NCI-H69 (cell line): ENCODE measurements at places on chromosomes 16 and 17.

- DNase-seq, result peak; percentile 89
These were observed 10.1 kb upstream of the COG1 start for GRCh38 chr17:73182616-73183310.

GRCh38 chr16:88700636-88701482, 5.3 kb downstream of the RNF166 start:
- DNase-seq, result no peak

GRCh38 chr17:31660684-31661083, 198.4 kb downstream of the COPRS start:
- no peak for DNase-seq

- no peak for DNase-seq
These were observed 1.7 kb downstream of the ORAI3 start for GRCh38 chr16:30950516-30951065.

GRCh38 chr17:39568702-39569101, 39.0 kb downstream of the NEUROD2 start:
- no peak for DNase-seq

DNA sequence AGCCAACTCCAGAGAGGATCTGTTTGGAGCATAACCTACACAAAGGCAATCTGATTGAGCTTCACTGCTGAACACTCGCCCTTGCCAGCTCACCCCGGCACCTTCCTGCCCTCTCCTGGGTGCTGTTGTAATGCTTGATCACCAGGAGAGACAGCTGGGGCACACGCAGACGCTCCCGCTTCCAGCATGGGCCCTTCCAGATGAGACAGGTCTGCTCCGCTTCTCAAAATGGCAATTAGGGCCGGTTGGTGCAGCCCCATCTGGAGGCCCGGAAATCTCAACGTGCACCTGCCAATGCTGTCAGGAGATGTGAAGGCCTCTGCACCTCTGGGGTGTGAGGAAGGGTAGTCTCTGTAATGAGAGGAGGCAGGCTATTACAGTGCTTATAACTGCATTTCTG, 206.1 kb downstream of the ABCC12 start:
- no peak for DNase-seq

GRCh38 chr16:83847371-83848225, 39.8 kb downstream of the HSBP1 start:
- DNase-seq, result peak; percentile 85

DNA sequence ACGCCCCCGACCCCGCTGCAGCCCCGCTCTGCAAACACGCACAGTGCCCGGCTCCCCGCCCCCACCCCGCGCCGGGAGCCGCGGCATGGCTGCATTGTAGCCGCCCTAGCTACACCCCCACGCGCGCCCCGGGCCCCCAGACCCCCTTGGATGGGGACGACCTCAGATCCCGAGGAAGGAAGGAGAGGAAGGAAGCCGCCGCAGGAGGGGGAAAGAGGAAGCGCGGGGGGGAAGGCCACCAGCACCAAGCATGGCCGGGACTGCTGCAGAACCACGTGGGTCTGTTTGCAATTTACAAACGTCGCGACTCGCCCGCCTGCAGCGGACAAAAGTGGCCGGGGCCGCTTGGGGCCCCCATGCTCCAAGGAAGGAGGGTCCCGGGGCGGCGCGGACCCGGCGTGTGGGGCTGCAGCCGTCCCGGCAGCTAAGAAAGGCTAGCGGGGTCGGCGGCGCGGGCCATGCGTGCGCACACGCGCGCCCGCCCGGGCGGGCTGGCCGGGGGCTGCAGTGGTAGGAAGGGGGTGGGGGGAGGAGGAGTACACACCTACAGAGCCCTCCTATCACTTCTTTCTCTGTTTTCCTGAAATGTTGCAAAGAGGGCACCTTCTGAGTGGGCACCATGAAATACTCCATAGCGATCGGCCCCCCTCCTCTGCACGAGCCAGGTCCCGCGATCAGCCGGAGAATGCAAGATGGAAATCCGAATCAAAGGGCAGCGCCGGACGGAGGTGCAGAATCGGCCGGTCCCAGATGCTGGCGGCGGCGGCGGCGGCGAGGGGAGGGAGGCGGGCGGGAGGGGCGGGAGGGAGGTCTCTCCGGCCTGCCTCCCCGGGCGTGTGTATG, 488 bp downstream of the TFAP4 start:
- peak; percentile 83 for DNase-seq

DNA sequence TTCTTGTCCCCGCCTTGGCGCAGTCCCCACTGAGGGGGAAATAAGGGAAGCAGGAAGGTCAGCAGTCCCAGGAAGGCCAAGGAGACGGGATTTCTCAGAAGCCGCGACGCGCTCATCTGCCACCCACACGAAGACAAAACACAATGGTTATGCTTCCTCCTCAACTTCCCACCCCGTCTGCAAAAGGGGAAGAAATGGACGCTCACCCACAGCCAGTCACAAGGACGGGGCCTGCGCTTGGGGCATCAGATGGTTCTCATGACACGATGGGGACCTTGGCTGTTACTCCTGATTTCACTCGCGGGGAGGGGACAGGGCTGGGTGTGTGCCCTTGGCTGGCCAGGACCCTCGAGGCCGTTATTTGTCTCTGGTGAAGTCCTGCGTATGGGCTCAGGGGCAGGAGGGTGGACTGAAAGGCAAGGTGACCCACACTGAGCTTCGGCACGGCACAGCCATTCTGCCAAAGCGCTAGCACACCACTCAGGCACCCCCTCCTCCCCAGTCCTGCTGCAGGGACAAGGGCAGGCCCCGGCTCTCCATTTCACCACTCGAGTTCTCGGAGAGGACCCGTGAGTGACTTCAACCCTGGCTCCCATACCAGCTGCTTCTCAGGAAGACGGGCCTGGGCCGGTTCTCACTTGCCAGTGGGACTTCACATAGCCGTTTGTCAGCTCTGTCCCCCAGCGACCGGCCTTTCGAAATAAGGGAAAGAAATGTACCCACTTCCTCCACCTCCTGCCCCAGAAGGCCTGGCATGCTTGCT, 84.5 kb downstream of the ABR start:
- DNase-seq, result no peak
